ENCODE measurements at places on chromosomes 5 and 9.

GRCh38 chr5:58887721-58888409 is 305.0 kb downstream of the RAB3C start:
- no peak for DNase-seq

DNA sequence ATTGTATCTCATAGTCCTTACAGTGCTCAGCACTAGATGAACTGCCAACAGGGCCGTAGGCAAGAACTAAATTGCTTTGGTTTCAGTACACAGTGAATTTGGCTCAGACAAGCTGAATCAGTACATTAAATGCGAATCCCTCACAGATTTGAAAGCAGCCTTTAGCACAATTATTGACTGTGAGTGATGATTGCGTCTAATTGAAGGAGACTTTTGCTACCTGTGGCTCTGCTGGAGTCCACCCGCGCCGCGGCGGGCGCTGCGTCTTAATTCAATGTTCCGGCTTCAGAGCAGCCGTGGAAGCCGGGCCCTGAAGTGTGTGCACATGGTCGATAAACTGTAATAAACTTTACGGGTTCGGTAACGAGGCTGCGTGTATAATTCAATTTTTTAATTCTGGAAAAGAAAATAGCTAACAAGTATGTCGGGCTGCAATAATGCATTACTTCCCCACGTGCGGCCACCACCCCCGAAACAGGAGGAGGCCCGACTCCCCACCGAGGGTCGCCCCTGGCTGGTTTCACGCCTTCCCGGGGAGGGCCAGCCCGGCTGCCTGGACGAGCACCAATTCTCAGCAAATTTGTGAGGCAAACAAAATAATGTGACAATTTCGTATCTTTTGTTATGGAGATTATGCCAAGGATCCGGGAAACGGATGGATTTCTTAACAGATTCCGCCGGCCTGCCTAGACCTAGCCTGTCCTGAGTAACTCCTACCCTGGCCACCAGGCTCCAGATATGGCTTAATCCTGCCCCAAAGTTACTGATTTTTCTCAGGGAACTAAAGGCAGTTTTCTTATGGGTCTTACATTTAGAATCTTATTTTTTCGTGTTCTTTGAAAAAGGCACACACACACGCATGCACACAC is 269.4 kb upstream of the IRX1 start:
- DNase-seq: no peak

DNA sequence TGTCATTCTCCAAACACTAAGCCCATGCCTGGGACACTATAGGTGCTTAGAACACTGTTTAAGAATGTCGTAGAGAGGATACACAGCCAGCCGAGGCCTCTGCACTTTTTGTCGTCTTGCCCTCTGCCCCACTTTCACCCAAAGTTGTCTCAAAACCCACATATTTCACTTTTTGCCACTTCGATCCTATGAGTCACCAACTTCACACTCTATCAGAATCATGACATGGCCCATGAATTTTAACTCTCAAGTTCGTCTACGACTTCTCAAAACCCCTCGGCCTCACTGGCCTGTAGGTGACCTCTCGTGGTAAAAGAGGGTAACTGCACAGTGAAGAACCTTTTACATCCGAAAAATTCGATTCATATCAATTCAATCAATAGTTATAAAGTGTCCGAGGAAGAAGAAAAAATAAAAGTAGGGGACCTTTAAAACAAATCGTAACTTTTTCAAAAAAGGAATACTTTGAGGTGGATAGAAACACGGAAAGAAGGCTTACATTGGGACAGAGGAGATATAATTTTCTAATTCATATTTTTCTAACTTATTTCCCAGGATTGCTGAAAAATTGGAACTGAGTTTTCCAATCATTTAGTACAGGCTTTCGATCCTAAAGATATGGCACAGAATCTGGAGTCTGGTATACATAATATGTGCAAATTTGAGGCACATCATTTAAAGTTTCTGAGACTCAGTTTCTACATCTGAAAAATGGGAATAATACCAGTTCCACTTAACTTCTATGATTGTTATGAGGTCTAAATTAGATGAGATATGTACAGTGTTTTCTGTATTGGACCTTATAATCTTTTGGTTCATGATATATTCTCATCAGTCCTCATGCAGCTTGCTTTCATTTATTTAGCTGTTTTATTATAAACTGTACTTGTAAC is 122.6 kb downstream of the APBA1 start:
- DNase-seq: peak; percentile 18

- DNase-seq: no peak
These were observed 495.9 kb downstream of the CSNK1G3 start for GRCh38 chr5:124007675-124008398.

- no peak for DNase-seq
These were observed 17.0 kb downstream of the IRX1 start for GRCh38 chr5:3612591-3613042.

GRCh38 chr9:87040410-87041009 is 93.2 kb upstream of the GAS1 start:
- no peak for DNase-seq

- DNase-seq: no peak
These were observed at the start of gene SEMA6A for GRCh38 chr5:116574367-116575325. Gene SEMA6A, minus strand, starts transcription at chr5:116574823. Its CDS starts 69,879 bp downstream, at chr5:116504944.

GRCh38 chr5:83393504-83393866 is 78.1 kb upstream of the VCAN start:
- DNase-seq: no peak

GRCh38 chr9:95048225-95049087 is 269.1 kb downstream of the FANCC start:
- peak; percentile 44 for DNase-seq

- peak; percentile 33 for DNase-seq
These were observed 53.5 kb upstream of the IL7R start for GRCh38 chr5:35803191-35803651.

GRCh38 chr5:172173564-172174153 is 14.4 kb downstream of the STK10 start:
- peak; percentile 55 for DNase-seq

DNA sequence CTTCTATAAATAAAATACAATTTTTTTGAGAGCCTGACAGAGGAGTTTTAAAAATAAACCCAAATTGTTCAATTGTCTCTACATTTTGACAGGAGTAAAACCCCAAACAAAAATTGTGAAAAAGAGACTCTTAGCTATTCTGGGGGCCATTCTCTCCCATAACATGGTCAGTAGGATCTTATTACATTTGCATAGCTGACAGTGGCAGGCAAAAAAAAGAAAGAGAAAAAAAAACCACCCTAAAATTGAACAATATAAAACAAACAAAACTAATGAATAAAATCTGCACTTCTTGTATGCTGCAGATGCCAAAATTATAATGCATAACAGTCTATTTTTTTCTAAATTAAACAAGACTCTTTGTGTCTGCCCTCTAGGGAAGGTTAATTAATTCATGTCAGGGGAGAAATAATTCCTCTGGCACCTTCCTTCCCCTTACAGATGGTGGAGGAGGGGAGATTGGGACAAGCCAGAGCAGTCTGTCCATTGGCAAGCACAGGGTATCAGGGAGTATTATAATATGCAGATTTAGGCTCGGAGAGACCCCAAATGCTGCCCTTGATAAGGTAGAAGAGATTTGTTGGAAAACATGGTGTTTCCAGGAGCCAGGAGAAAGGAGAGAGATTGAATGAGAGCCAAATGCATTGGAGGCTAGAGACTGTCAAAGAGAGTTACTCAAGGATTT is 79.7 kb upstream of the CDH6 start:
- DNase-seq: no peak

- no peak for DNase-seq
These were observed 7.8 kb downstream of the KCNV2 start for GRCh38 chr9:2725126-2725525.

DNA sequence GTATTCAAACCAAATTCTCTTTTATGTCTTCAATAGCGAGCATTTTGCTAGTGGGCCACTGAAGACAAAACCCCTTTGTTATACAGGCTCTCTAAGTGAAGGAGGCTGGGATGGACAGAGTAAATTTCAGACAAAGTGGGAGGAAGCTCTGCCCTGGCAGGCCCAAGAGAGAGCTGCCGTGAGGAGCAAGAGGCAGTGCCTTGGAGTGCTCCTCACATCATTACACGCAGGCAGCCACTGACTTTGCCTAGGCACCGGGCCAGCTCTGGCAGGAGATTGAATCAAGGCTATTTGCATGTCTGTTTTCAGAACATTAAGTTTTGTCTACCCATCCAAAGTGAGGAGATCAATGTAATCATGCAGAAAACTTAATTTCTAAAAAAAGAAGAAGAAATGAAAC is 167.7 kb downstream of the CCDC192 start:
- no peak for DNase-seq

DNA sequence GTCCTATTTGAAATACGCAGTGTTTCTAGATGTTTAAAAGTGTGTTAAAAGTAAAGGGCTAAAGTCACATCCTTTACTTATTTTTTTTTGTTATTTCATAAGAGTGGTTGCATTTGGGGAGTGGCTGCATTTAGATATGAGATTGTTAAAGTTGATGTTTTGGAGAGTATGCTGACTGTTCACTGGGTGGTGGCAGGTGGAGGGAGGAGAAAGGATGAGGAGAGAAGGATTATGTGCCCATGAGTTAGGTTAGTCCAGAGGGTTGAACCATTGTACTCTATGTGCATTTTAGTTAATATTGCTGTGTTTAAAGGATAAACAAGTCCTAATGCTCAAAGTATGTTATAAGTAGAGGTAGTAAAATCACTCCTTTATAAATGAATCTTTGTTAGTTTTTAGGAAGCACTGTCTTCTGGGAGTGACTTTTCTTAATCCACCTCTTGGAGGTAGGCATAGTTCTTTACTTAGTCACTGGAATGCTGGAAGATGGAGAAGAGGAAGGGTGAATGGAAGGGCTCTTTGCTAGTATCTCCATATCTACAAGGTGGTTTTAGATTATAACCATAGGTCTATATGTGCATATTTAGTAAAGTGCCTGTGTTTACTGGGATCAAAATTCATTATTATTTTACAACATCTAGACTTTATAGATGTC is 332.3 kb downstream of the NPR3 start:
- DNase-seq: no peak

DNA sequence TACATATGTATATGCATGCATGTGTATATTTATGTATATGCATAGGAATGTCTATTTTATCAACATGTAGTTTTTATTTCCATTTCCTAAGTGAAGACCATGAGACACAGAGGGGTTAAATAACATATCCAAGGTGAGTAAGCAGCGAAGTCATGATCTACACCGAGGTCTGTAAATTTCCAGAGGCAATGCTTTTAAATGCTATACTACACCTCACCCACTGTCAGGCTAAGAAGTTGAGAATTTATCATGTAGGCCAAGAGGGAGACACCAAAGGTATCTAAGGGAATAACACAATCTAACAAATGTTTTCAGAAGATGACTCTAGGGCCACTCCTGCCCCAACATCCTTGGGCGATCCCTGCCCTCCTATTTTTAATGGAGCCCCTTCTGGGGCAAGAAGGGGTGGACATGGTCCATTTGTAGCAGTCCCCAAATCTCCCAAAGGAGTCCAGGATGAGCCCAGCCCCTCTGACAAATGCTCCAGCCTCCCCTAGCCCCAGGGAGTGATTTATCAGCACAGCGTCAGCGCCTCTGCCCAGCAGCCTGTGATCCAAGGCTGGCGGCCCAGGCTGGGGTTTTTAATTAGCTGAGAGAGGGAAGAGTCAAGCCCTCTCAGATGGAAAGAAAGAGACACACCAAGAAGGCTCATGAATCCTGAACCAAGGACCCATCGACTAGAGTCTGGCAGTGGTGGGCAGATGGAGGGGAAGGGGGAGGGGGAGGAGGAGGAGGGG is 339.9 kb downstream of the ASTN2 start:
- no peak for DNase-seq

DNA sequence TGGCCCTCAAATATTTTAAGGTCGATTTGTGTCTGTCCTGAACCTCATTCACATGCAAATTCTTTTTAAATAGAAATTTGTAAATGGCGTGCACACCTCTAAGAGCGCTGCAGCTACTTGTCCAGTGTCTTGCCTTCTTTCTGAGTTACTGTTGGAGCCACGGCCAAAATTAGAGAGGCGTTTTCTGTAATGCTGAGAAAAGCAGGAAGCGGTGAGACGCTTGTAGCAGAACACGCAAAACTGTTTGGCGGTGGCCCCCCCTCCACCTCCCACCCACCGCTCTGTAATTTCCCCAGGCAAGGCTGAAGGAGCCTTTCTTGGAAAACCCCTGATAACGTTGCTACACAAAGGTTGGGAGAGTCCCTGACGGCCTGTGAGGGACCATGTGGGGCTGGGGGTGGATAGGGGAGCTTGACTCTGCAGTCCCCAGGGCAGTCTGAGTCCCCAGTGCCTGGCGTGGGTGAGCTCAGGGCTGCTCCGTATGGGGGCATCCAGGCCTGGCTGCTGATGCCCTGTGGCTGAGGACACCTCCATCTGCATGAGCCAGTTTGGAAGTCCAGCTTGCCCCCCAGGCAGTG is 96.5 kb downstream of the GADD45G start:
- DNase-seq: peak; percentile 67

GRCh38 chr5:24407466-24407865 is 237.3 kb downstream of the CDH10 start:
- no peak for DNase-seq

DNA sequence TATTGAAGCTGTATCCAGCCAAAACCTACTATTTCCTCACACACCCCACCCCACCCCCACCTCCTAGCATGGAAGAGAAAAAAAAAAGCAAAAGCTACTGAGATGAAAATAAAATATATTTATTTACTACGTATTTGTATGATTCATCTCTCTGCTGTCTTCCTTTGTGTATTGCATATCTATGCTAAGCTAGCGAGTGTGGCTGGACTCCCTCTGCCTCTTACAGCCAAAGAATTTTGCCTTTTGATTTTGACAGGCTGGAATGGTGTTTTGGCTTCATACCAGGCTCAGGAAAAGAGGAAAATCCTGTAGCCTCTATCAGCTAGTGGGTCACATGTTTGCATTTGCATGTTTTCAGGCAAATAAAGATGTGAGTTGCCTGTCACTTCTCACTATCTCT is 2.2 kb downstream of the ABLIM3 start:
- no peak for DNase-seq

DNA sequence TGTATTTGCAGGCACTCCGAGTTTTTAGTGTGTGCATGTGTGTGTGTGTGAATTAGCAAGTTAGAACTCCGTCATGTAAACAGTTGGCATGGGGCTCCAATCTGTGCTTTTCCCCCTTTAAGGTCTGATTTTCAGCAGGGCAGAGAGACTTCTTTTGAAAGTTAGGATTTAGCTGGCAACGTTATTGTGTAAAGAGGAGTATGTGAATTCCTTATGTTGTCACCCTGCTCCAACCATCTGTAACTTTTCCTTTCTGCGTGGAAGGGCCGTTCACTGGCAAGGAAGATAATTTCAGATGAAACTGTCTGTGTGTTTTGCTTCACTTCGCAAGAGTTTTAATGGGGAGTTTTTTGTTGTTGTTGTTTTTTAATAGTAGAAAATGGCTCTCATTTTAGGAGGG is 332 bp downstream of the SGCD start:
- no peak for DNase-seq

- DNase-seq: no peak
These were observed 104.3 kb upstream of the PITX1 start for GRCh38 chr5:135138116-135138850.

DNA sequence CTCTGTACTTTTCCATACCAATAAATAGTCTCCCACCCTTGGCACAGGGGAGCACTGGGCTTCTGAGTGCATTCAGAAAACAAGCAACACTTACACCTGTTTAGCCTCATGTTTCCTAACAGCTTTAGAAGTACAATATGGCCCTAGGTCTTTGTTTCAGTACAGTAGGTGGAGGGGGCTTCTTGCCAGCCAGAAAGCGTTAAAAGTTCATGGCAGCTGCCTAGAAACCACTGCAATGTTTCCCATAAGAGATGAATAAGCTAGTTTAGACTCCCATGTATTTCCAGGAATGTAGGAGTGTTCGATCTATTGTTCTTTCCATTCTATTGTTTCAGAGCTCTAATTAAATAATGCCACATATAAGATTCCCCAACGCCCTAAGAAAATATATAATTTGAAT is 444.8 kb downstream of the ARHGEF28 start:
- DNase-seq: no peak
